ENCODE measurements at places on chromosomes 2 and 18. TPM values are rescaled to one million over a fixed set of nuclear protein-coding genes. Genes with fewer than 3 reads are reported as not detected.

GRCh38 chr2:121288454-121289231 is 3.6 kb upstream of the TFCP2L1 start:
- DNase-seq, result no peak

GRCh38 chr18:61360404-61361383 is 27.5 kb downstream of the CDH20 start:
- DNase-seq, result no peak

DNA sequence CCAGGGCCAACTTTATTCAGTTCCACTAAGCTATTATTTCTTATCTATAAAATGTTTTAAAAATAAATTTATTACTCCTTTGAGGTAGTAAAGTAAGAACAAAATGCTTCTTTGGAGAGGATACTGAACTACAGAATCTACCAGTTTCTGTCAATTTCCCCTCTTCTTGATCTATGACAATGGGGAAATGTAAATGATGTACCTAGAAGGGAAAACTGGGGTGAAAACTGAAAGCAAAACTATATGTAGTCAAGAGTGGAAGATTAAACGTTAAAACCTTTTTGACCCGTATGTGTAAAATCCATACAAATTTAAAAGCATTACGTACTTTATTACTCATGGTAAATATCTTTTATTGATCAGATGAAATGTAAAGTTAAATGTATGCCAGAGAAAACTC is 1287.8 kb upstream of the TMEFF2 start:
- no peak for DNase-seq

DSG1 gene
- not detected for total RNA-seq

Measured in chondrocyte (in vitro differentiated cells).